ENCODE measurements at places on chromosomes 6 and 20. TPM values are rescaled to one million over a fixed set of nuclear protein-coding genes. Genes with fewer than 3 reads are reported as not detected.

The GRIK2 gene
- 2.2 TPM for total RNA-seq

DNA sequence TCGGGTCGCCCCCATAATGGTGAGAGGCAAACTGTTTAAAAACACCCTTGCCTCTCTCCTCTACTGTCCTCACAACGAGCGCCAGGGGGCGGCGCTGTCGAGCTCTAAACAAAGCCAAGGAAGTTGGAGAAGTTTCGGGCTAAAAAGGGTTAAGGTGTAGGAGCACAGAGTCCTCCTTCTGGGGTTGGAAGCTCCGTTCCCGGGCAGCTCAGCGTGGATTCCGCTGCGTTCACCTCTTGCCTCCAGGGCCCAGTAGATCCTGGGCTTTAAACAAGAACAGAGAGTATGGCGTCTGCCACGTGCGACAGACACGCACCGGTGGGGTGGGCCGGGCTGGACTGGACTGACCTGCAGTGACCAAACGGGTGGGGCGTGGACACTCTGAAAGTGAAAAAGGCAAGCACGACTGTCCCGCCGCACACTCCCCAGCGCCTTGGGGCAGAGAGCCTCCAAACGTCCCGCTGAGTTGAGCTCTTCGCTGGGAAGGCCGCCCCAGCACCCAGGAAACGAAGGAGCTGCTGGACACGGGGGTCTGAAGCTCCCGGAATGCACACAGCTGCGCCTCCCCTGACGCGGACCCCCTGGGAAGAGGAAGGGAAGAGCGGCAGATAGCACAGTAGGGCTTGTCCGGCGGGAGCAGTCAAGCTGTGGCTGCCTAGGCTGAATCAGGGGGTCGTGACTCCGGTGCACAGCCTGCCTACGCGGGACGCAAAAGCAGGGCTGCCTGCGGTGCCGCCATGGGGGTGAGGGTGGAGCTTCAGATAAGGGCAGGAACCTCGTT is 1.6 kb upstream of the THBD start:
- peak; percentile 98 for DNase-seq

The EPPIN gene
- total RNA-seq: not detected

GRCh38 chr6:37029249-37029971 is 24.0 kb downstream of the FGD2 start:
- DNase-seq: no peak

- no peak for DNase-seq
Observed at GRCh38 chr6:81739230-81740195, 13.0 kb downstream of the TENT5A start.

- DNase-seq: no peak
Observed at GRCh38 chr6:141552463-141552862, 580.3 kb upstream of the GJE1 start.

Data from H1 (cell line).